ENCODE measurements at places on chromosomes 1 and 21.

DNA sequence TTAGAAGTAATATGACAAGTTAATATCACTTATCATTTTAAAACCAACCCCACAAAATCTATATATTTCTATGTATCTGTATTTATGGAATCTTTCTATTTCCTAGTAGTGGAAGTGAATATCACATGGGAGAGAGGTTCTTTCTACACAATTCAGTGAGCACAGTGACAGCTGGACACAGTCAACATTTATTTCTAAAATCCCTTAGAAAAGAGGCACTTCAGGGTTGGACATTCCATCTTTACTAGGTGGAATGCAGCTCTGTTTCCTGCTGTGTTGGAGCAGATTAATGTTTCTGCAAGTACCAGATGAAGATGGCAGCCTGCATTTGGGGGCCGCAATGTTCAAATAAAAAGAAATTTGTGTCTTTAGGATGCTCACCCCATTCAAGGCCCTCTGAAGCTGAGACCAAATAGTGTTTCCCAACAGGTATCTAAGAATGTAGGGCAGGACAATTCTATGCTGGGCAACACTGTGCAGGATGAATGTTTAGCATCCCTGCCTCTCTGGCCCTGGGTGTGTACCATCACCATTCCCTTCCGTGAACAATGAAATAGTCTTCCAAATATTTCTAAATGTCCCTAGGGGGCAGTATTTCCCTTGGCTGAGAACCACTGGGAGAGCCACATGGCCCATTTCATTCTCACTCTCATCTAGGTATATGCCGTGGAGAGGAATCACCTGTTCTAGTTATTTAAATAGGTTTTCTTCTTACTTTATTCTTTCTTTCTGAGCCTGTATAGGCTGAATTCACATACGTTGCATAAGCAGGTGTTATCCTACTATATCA lies 394.8 kb downstream of the PRDM2 start:
- DNase-seq: peak; percentile 6

GRCh38 chr1:180911640-180912191 lies 981 bp upstream of the KIAA1614 start:
- no peak for DNase-seq

DNA sequence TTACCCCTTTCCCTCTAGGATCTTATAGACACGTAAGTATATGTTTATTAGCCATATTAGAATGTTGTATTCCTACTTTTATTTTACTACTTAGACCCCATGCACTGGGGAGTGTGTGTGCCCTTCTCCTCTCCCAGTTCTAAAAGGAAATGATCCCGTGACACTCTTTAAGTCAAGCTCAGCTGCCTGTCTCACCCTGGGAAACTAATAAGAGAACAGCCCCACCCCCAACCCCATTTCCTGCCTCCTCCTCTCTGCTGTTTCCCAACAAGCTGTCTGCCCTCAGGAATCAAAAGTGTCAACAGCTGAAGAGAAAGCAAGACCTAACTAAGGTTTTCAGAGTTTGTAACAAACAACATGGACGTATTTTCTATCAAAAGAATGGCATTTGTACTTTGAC lies 92.6 kb upstream of the VAV3 start:
- DNase-seq: peak; percentile 31

DNA sequence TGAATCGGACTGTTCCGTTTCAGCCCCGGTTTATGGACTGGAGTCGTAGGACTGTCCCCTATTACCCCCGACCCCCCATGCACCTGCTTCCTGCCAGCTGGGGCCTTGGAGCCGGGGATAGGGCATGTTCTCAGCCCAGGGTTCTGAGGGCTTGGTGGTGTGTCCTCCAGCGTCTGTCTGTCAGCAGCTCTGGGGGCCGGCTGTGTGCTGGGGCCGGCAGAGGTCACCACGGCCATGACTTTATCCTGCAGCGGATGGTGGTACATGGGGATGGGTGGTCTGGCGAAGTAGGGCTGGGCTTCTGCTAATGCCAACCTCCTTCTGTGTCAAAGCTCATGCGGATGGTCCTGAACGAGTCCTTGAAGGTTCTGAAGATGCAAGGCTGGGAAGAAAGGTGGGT lies 5.5 kb downstream of the RRP1 start:
- no peak for DNase-seq

GRCh38 chr1:51610637-51611036 lies 6.3 kb upstream of the OSBPL9 start:
- peak; percentile 89 for DNase-seq

- no peak for DNase-seq
Measured at GRCh38 chr21:14991957-14992356, 72.8 kb downstream of the NRIP1 start.

DNA sequence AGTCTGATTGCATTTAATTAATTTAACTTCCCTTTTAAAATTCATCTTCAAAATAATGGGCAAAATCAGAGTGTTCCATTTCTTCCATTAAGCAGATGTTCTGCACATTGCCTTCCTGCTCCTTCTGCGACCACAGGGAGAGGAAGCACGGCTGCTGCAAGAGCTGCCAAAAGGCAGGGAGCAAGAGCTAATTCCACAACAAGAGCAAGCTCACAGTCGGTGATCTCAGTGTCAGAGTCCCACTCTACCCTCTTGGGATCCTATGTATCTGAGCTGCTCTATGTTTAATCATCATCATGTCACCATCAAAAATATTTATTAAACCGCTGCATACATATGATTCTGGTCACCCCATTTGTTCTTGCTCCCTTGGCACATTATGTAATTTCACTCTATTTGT lies 255.3 kb upstream of the CAMK1G start:
- DNase-seq: no peak

DNA sequence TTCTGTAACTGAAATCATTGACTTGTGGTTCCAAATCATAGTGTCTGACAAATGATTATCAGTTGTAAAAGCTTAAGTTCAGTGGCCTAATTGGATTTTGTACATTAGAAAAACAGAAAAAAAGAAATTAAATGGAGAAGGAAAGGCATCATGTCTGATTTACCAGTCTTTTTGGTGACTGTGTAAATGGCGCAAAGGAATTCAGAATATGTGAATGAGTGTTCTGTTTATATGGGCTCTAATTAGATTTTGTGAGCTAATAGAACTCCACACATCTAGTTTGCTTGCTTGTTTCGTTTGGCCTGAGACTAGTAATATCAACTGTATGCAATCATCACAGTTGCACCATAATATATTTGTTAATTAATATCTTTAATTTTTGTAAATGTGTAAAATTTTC lies 151.7 kb downstream of the PLA2G4A start:
- no peak for DNase-seq

- no peak for DNase-seq
Measured at GRCh38 chr1:236759252-236759859, 35.7 kb upstream of the MTR start.

GRCh38 chr1:28981210-28981609 lies 66.8 kb downstream of the EPB41 start:
- no peak for DNase-seq

GRCh38 chr1:81435175-81435574 lies 365.6 kb upstream of the ADGRL2 start:
- no peak for DNase-seq

DNA sequence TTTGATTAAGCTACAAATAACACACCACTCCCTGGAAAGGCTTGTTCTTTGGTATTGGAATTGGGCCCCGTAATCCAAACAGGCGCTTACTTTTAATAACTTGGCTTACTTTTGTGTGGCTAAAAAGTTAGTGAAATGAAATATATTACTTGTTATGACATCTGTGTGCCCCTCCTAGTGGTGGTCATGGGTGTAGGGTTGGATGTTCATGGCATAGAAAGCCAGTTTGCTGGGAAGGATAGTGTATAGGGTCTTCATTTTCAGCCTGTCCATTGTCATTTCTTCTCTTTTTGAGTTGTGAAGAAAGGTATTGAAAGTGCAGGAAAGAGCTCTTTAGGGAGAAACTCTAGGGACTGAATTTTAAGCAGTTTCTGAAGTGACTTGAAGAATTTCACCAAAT lies 5.9 kb downstream of the CDC14A start:
- no peak for DNase-seq

GRCh38 chr1:26066857-26067256 lies 573 bp downstream of the TRIM63 start:
- DNase-seq: no peak

DNA sequence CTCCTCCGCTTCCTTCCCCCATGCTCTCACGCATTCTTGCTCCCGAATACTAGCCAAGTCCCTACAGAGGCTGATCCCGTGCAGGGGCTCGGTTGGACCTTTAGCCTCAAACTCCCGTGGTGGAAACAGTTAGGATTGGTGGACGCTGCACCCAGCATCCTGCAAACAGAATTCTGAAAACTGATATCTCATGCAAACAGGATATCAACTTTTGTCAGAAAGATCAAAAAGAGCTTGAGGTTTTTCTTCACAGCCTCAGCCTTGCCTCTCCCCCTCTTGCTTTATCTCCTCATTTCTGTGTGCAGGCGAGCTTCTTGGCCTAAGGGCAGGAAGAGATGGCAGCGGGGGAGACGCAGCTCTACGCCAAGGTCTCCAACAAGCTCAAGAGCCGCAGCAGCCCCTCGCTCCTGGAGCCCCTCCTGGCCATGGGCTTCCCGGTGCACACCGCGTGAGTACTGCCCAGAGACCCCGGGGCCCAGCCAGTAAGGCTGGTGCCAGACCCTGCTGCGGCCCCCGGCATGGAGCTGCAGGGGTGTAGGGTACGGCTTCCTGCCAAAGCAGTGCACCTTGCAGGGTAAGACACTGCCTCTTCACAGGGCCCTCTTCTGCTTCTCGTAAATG lies at the start of gene UBASH3A:
Gene UBASH3A (plus strand): TSS at position 292 of the 621 bp plus-strand sequence. CDS start 44 bp downstream, at position 336.
- no peak for DNase-seq

- peak; percentile 54 for DNase-seq
Measured at GRCh38 chr1:27592232-27592930, 11.6 kb downstream of the AHDC1 start.

- no peak for DNase-seq
Measured at GRCh38 chr1:214842856-214843255, 239.7 kb upstream of the KCNK2 start.

DNA sequence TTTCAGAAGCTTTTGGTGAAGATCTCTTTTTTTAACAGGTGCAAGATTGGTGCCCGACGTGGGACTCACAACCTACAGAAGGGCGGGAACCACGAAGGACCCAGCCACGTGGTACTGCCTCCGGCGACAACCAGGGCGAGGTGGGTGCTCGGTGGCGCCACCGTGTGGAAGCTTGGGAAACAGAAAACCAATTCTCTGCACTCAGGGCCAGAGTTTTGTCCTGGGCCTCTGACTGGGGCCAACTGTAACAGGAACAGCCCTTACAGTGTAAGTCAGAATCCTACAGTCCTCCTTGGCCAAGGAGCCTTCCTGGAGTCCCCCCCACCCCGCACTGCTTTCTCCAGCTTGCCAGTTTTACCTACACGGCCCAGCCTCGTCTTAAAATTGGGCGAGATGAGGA lies 11.6 kb upstream of the S100A7A start:
- DNase-seq: peak; percentile 82

All from WERI-Rb-1 (cell line).